Epithelial cell of umbilical artery (primary cell): ENCODE measurements at places on chromosomes 7 and 10. TPM values are rescaled to one million over a fixed set of nuclear protein-coding genes. Genes with fewer than 3 reads are reported as not detected.

C10orf62 gene
- total RNA-seq: not detected in 2 replicates

FAM237B gene
- not detected in 2 replicates for total RNA-seq

ZPBP gene
- total RNA-seq: not detected in 2 replicates

TEX47 gene
- not detected in 2 replicates for total RNA-seq

POLR1F gene
- 28.6 and 36.9 TPM in 2 replicates for total RNA-seq

PRPS1L1 gene
- not detected in 2 replicates for total RNA-seq

NPFFR1 gene
- not detected in 2 replicates for total RNA-seq

CCDC172 gene
- total RNA-seq: not detected in 2 replicates

PRSS37 gene
- total RNA-seq: not detected in 2 replicates

ABCB4 gene
- total RNA-seq: under 0.01 TPM in 1 of 2 replicates, not detected in the other

PLAC9 gene
- 2.9 and 4.9 TPM in 2 replicates for total RNA-seq

TFPI2 gene
- total RNA-seq: 40.3 and 254 TPM in 2 replicates

COL1A2 gene
- 21.8 and 63.1 TPM in 2 replicates for total RNA-seq

GRM8 gene
- 0.15 TPM in 1 of 2 replicates, not detected in the other for total RNA-seq

AGBL3 gene
- total RNA-seq: 0.97 and 1.2 TPM in 2 replicates

FAM25G gene
- not detected in 2 replicates for total RNA-seq

COL13A1 gene
- 15.6 and 37.2 TPM in 2 replicates for total RNA-seq

ZNF503 gene
- 0.65 and 1.4 TPM in 2 replicates for total RNA-seq

OR2A1 gene
- total RNA-seq: under 0.01 TPM in 2 replicates

CYP2C9 gene
- total RNA-seq: not detected in 2 replicates

MAD1L1 gene
- total RNA-seq: 41.8 and 54.9 TPM in 2 replicates

ANKRD1 gene
- total RNA-seq: 1,195 and 1,657 TPM in 2 replicates

TRIM4 gene
- total RNA-seq: 15.6 and 16.3 TPM in 2 replicates

CHAT gene
- not detected in 2 replicates for total RNA-seq

PRKG1 gene
- 1.1 and 1.6 TPM in 2 replicates for total RNA-seq

TUBAL3 gene
- under 0.01 and 0.15 TPM in 2 replicates for total RNA-seq

C10orf53 gene
- total RNA-seq: not detected in 2 replicates

INA gene
- under 0.01 and 0.15 TPM in 2 replicates for total RNA-seq

PCDH15 gene
- total RNA-seq: 0.30 TPM in 1 of 2 replicates, not detected in the other

ADCY1 gene
- 0.32 and 0.61 TPM in 2 replicates for total RNA-seq

SPDYE9 gene
- not detected in 2 replicates for total RNA-seq

ZNF117 gene
- 3.8 and 6.5 TPM in 2 replicates for total RNA-seq

PTF1A gene
- not detected in 2 replicates for total RNA-seq

HOXA11 gene
- total RNA-seq: 8.1 and 10.3 TPM in 2 replicates

NUDT13 gene
- total RNA-seq: 0.97 and 1.1 TPM in 2 replicates

TMEM176B gene
- not detected in 2 replicates for total RNA-seq

SDK1 gene
- 0.32 and 2.7 TPM in 2 replicates for total RNA-seq

MYH16 gene
- total RNA-seq: 0.30 and 0.97 TPM in 2 replicates

TSPAN12 gene
- 14.0 and 16.2 TPM in 2 replicates for total RNA-seq

SFTPA1 gene
- not detected in 2 replicates for total RNA-seq

GRID2IP gene
- total RNA-seq: not detected in 2 replicates

SEMA3A gene
- 4.5 and 88.9 TPM in 2 replicates for total RNA-seq

LRRD1 gene
- under 0.01 TPM in 1 of 2 replicates, not detected in the other for total RNA-seq

EPHA1 gene
- total RNA-seq: not detected in 2 replicates

PNLIPRP2 gene
- not detected in 2 replicates for total RNA-seq

ABCA13 gene
- total RNA-seq: under 0.01 TPM in 2 replicates

ZNF853 gene
- 0.15 and 0.97 TPM in 2 replicates for total RNA-seq

LIPJ gene
- total RNA-seq: not detected in 2 replicates

CCL24 gene
- total RNA-seq: not detected in 2 replicates

ZKSCAN1 gene
- total RNA-seq: 27.5 and 32.8 TPM in 2 replicates

MYL10 gene
- not detected in 2 replicates for total RNA-seq

TMEM184A gene
- total RNA-seq: 0.65 TPM in 1 of 2 replicates, not detected in the other

LRRC4 gene
- total RNA-seq: 0.32 and 0.61 TPM in 2 replicates

MMP21 gene
- total RNA-seq: under 0.01 TPM in 1 of 2 replicates, not detected in the other

ADCK2 gene
- total RNA-seq: 22.8 and 27.0 TPM in 2 replicates

GNGT1 gene
- not detected in 2 replicates for total RNA-seq

NMT2 gene
- 39.1 and 43.2 TPM in 2 replicates for total RNA-seq
